ENCODE measurements at places on chromosomes 12 and 14.
A peak's percentile ranks its signal among the peaks of the same experiment; 100 is the strongest.

DNA sequence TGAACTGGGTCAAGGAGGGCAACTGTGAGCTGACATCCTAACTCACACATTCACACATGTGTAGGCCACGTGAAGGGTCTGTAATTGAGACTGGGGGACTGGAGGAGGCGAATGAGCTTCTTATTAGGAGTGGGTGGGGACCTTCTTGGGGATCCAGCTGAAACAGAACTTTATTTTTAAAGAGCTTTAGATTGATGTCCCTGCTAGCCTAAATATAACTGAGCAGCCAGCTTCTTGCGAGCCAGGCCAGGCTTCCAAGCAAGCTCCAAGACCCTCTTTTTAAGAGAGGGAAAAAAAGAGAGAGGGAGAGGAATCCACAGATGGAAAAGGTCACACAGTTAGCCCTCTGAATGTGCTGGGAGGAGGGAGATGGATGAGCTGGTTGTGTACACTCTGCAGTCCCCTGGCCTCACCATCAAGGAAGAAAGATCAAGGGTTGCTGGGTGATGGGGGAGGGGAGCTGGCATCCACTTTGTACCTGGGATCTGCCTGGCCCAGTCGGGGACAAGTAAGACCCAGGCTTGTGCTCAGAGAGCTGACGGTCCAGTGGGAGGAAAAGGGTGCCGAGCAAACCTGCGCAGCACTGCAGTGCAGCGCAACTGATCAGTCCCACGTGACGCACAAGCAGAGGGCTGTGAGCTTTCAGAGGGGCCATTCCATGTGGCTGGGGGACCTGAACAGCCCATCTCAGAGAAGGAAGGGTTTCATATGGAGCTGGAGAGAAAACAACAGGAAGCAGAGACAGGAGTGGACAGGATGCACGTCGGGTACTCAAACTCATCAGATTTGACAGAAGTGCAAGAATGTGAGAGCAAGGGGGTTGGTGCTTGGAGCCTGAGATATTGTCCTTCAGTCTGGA, 154.5 kb downstream of the ZFP36L1 start:
- DNase-seq = no peak

DNA sequence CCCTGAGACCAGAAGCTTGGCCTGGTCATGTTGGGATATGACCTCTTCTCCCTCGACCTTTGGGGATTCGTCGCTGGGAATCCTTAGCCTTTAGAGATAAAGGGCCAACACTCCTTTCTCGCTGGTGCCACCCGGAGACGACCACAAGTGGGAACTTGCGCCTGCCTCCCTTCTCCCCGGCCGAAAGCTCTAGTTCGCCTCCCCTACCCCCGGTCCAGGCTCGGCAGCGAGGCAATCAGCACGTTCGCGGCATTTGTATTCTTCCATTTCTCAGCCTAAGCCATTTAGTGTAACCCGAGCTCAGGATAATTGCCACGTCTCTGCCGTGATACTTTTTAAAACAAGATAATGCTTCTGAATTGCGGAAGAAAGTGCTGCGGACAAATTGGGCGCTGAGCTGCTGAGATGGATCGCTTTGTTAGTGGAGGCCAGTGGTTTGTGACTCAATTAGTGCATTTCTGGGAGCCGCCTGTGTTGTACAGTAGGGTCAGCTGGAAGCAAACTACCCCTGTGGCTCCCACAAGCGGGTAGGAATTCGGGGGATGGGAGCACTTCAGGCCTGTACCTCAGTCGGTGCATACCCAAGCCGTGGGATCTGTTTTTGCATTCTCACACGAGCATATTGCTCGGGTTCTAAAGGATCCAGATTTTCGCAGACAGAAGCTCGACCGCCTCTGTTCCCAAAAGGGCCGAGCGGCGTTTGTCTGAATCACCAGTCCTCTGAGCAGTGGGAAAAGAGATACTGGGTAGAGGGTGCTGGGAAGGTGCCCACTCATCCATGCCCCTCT, 6.8 kb upstream of the SIX1 start:
- DNase-seq = no peak

DNA sequence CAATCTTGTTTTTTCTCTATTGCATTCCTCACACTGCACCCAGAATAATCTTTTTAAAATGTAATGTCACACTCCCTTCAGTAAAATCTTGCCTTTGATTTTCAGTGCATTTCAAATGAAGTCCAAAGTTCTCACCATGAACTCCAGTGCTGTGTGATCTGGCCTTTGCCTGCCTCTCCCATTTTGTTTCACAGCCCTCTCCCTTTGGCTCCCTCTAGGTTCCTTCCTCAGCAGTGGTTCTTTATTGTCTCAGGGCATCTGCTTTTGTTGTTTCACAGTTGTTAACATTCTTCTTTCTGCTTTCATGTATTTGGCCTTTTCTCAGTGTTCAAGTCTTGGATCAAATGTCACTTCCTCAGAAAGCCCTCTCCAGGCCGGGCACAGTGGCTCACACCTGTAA, 84.5 kb upstream of the AMN1 start:
- DNase-seq = no peak

- no peak for DNase-seq
Measured at GRCh38 chr14:101351146-101351545, 210.1 kb upstream of the DIO3 start.

DNA sequence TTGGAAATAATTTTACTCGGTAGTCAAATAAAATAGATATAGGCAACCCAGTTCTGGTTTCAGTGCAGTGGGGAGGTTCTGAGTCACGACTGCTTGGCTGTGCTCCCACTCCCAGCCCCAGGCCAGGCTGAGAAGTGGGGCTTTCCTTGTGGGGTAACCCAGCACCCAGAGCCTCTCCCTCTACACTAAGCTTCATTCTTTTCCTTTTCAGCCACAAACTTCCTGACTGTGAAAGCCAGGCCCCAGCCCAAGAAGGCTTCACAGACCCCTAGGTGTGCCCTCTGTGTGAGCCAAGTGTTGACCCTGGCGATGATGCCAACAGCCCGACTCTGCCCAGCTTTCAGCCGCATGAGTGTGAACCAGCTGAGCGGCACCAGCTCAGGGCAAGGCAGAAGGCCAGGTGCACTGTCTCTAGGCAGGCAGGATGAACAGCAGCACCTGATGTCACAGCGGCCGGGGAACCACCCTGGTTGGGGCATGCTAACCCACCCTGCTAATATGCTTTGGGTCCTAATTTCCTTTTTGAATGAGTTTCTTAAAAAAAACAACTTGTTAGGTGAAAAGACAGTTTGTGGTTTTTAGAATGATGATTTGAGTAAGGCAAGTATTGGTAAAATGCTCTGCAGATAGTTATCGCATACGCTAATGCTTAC, 42.2 kb upstream of the ATP23 start:
- peak; percentile 81 for DNase-seq

GRCh38 chr12:41917938-41918341, 226.7 kb downstream of the GXYLT1 start:
- DNase-seq = no peak

GRCh38 chr12:67558775-67559174, 89.8 kb upstream of the DYRK2 start:
- no peak for DNase-seq

DNA sequence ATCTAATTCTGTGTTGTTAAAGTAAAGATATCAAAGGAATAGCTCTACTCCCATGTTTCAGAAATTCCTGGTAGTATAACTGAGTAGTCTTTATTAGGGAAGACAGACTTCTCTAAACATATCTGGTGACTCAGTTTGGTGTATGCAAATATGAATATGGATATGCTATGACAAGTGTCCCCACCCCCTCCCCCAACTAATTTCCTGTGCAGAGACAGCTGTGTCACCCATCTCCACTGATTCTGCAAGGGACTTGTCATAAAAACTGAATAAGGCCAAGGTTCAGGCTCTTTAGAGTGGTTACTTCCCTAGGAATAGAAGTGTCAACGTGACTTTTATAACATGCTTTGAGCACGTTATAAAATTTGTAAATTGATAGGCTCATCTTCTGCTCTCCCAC, 429.1 kb downstream of the DAD1 start:
- DNase-seq = no peak

DNA sequence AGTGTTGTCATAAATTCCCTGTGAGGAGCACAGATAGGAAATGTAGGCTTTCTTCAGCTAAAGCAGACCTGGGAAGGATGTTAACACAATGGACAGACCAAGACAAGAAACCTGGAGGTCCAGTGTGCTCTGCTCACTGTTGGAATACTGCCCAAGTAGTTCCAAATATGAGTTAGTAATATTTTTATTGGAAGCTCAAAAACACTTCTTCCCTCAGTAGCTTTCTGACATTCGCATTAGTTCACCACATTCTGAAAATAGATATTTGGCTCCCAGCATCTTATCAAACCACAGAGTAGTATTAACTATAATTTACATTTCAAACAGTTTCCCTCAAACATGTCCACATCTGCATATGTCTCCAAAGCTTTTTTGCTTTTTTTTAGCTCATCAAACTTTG, 74.8 kb upstream of the PYGL start:
- DNase-seq = no peak

DNA sequence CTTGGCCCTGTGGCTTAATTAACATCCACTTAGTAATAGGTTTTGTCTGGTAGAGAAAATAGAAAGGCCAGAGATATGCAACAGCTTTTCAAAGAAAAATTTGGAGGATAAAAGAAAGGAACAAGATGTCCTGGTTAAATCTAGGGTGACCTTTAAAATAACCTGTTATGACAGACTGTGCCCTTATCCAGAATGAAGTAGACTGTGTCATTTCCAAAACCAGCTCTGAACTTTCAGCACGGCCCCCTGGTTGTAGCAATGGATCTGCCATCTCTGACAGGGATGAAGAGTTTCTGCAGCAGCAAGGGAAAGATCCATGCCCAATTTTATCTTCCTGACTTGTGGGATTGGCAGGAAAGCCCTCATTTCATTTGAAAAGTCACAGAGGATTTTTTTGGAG, 5.1 kb downstream of the PLEKHG7 start:
- no peak for DNase-seq

DNA sequence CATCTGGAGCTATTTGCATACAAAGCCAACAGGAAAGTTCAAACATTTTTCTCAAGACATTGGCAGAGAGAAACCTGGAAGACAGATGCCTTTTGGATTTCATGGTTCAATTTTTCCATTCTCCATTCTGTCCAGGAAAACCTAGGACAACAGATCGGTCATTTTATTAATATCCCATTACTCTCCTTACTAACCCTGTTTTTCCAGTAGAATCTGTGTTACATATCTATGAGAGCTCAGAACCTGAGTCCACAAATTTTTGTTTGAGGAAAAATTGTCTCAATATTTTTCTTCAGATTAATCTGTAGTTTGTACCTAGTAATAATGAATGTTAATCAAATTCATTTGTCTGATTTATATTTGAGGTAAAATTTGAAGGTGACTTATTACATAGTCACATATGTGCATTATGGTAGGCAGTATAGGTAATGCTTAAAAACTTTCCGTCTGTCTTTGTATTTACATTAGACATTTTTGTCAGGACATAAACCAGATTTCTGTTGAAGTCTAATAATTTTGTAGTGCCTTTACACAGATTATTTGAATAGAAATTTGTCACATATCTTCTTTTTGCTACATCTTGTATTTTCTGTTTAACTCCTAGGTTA, 75.3 kb downstream of the CCDC91 start:
- DNase-seq = no peak

- no peak for DNase-seq
Measured at GRCh38 chr12:110176745-110177144, 52.6 kb downstream of the IFT81 start.

GRCh38 chr14:61598980-61599379, 96.3 kb upstream of the HIF1A start:
- DNase-seq = peak; percentile 23

DNA sequence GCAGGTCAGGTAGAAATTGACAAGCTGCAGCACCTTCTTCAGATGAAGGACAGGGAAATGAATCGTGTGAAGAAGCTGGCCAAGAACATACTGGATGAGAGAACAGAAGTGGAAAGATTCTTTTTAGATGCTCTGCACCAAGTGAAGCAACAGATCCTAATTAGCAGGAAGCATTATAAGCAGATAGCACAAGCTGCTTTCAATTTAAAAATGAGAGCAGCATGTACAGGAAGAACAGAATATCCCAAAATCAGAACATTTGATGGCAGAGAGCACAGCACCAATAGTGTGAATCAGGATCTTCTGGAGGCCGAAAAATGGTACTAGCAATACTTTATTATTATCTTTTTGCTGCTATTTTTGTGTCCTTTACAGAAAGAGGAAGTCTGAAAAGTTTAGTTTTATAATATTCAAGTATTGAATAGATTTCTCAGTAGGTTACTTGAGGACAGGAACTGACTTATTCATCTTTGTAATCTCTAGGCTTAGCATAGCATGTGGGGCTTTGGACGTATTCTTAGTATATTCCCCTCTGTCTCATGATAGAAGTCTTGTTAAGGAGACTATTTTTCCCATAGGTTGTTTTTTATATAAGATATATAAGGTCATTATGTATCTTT, 30.8 kb downstream of the BBOF1 start:
- no peak for DNase-seq

GRCh38 chr12:96263449-96263902, 69.3 kb downstream of the ELK3 start:
- no peak for DNase-seq

GRCh38 chr12:49982246-49983087, 9.7 kb downstream of the AQP6 start:
- no peak for DNase-seq

DNA sequence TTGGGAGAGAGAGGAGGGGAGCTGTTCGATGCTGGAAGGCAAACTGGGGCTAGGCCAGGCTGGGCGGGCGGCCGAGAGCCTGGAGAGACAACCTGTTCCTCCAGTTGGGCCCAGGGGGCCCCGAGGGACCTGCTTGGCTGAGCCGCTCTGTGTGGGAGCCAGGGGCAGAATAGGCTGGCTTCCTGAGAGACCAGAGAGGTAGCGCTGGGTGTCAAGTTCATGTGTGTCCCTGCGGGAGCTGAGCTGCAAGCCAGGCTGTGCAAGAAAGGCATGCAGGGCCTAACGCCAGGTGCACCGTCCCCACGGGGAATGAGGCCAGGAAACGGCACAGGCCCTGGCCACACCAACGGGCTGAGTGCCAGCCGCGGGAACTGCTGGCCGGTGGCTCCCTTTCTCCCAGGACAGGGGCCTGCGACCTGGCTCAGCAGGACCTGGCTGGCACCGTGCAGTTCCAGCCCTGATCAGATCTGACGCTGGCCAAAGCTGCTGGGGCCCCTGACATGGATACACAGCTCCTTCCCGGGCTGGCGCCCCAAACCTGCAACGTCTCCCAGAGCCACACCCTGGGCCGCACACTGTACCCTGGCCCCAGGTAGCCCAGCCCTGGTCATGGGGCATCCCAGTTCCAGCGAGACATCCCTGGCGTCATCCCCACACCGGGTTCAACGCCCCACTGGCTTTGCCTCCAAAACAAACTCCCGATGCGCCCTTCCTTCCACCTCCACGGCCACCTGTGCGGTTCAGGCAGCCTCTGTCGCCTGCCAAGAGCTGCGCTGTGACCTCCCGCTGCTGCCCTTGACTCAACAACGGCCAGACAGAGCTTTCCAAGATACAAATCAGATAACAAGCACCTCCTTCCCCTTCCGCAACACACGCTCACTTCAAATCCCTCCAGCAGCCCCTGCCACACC, 65.0 kb downstream of the RFLNA start:
- no peak for DNase-seq

DNA sequence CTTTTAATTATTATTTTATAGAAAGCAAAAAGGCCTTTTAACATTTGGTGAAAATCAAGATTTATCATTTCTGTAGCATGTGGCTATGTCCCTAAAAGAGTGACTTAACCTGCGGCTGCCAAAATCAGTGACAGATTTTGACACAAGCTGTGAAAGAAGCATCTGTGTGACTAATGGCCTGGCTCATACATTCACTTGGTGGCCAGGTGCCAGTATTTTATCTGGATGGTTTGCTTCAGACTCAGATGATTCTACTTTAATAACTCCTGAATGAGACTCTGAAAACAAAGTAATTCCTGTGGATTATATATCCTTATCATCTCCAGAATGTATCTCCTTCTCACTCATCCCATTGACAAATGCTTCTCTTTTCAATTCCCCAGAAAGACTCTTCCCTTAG, 103.0 kb downstream of the FSCB start:
- DNase-seq = no peak

- DNase-seq = no peak
Measured at GRCh38 chr14:91614187-91614586, 104.1 kb upstream of the PPP4R3A start.
